NAMALWA (cell line): ENCODE measurements at places on chromosomes 7 and 10.

DNA sequence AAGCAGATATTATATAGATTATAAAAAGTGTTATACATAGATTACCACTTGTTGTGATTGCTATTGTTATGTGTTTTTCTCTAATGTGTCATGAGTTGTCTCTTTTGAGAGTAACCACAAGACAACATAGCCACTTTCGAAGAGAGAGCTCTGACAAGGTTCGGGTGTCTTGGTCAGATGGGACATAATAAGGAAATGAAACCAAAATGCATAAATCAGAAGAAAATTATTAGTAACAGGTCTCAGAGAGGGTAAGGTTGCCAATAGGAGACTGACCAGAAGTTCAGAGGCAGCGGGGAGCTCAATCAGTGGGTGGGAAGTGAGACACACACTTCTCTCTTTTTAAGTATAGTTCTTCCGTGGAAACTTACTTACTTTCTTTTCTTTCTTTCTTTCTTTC is 639.2 kb upstream of the POT1 start:
- peak; percentile 69 for DNase-seq

DNA sequence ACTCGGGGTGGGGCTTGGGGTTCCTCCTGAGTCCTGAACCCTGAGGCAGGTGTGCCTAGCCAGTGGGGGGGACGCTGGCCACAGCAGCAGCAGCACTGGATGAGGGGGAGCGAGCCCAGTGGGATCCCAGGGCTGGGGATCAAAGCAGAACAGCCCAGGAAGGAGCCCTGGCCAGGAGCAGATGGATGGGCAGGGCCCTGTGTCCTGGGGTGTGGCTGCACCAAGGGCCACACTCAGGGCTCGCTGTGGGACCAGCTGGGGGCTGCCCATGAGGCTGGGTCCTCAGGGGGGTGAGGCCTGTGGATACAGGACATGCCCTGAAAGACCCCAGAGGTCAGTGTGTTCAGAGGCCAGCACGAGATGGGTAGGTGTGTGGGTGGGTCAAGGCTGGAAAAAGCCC is 50.9 kb downstream of the STK32C start:
- DNase-seq: no peak

GRCh38 chr7:30815951-30816644 is 44.9 kb downstream of the MINDY4 start:
- DNase-seq: no peak

DNA sequence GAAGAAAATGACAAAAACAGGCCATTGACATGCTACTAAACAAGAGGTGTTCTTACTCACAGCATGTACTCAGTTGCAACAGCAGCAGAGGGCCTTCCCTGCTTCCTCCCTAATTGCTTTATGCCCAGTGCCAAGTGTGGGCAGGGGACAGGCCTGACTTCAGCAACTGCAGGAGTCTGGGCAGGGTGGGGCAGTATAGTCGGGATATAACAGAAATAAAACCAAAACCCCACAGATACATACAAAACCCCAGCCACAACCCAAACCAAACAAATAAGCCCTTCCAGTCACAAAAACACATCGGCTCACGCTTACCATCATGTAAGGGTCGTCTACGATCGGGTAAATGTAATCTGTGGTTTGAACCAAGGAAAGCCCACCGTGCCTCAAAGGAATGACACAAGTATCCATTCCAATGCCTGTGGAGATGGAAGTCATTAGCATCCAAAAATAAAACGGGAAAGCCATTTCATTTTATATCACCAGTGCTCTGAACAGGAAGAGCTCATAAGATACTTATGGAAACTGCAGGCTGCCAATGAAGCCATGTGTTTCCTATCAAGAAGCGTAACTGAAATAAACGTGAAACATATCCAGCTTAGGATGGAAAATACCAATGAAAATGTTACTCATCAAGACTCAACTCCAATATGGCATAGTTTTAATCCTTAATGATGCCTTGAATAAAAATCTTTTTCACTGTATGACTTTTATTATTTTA is 9.5 kb downstream of the SEPHS1 start:
- DNase-seq: no peak

DNA sequence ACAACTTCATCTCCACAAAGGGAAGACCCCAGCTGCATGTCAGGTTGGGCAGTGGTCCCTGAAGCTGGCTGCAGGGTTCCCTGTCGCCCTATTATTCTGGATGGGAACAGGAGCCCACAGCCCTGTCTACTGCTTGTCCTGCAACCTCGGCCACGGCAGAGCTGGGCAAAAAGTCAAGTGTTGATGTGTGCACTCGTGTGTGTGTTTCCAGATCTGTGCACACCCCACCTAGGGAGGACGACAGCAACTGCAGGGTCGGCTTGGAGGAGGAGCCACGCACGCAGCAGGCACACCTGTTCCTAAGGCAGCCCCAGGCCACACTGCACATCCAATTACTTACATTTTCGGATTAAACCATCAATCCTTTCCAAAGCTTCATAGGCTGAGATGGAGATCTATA is 23.6 kb downstream of the PITRM1 start:
- DNase-seq: no peak

GRCh38 chr7:83937930-83938329 is 256.7 kb downstream of the SEMA3A start:
- no peak for DNase-seq
